Left renal cortex interstitium (tissue), 4 donors: ENCODE measurements at places on chromosomes 7 and 10. TPM values are rescaled to one million over a fixed set of nuclear protein-coding genes. Genes with fewer than 3 reads are reported as not detected.

The GIMAP8 gene
- 8.6 TPM for polyA plus RNA-seq

DNA sequence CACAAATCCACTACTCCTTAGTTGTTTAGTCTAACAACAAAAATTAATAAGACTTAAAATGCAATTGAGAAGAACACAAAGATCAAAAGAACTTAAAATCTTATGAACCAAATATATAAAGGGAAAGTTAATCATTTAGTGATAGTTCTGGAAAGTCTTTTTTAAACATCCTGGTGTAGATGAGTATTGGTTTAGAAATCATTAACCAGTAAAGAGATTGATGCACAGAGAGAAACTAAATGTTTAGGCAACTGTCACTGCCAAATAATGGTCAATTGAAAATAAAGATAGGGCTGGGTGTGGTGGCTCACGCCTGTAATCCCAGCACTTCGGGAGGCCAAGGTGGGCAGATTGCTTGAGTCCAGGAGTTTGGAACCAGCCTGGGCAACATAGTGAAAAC is 44.9 kb downstream of the SP8 start:
- DNase-seq, result no peak

- no peak for DNase-seq
These were observed 71.3 kb downstream of the ARHGAP22 start for GRCh38 chr10:48533540-48533939.

DNA sequence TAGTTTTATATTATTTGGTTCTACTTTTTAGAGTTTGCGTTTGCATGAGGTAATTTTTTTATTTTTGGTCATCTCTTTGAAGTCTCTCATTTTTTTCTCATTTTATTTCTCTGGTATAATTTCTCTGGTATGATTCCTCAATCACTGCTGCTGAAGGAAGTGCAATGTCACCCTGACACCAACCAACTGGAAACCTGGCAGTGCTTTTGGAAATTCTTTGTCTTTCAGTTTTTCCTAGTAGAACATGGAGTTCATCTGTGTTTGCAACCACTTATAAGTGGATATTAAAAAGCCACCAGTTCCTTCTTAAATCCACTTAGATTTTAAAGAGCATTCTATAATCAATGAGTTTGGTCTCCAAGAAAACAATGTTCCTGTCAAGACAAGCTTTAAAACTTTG is 291.8 kb downstream of the PRKG1 start:
- DNase-seq, result no peak

DNA sequence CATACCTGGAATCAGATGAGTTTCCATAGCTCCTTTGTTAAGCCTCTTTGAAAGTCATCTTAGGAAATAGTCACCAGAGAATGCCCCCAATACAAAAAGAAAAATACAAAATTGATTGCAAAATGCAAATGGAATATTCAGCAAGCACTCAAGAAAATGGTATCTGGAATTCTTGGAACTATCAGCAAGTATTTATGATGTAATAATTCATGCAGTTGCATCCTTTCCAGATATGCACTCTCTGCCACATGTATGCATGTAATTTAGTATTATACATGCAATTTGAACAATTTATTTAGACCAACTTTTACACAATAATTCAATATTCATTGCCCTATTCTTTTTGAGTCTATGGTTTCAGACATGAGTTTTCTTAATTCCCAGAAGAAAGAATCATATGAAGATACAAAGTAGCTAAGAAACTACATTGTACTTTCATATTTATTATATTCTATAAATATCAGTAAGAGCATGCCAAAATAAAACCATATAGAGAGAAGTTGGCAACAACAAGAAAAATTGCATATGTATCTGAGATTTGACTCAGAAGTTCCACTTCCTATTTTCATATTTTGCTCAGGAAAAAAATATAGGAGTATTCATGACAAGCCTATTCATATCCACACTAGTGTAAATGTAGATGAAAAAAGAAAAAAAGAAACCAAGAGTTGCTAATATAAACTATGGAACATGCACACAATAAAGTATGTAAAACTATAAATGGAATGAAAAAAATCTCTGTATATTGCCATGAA is 338.5 kb downstream of the SEMA3D start:
- DNase-seq, result no peak
